ENCODE measurements at places on chromosomes 7 and 10.

DNA sequence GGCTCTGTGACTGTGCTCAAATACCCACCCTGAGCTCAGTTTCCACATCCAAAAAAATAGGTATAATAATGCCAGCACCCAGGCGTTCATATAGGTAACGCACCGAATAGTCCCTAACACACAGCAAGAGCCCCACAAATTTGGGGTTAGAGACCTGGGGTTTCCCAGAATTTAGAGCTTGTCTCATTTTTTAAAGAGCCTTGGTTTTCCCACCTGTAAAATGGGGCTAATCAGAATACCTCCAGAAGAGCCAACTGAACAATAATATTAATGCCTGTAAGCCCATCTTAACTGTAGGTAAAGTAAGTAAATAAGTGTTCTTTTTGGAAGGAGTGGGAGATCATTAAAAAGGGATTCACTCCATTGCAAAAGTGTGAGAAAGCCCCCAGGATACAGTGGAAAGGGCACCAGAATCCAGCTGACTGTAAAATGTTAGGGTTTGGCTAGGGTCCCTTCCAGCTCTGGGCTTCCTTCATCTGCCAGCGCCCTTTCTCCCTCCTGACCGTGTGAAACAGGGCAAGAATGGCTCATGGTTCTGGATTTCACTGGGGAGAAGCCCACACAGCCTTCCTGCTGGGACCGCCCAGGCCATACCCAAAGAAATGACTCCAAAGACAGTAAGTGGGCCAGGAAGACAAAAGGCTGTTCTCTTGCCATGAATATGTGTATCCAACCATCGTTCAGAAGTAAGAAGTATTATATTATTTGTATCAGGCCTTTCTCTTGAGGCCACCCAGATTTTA is 2.1 kb downstream of the MTURN start:
- no peak for DNase-seq

GRCh38 chr7:107119376-107120105 is 49.3 kb upstream of the HBP1 start:
- no peak for DNase-seq

- no peak for DNase-seq
Observed at GRCh38 chr7:54550471-54550870, 8.3 kb downstream of the VSTM2A start.

GRCh38 chr10:105700218-105700617 is 1059.1 kb downstream of the SORCS3 start:
- DNase-seq: no peak

GRCh38 chr7:23003505-23004246 is 10.3 kb downstream of the HYCC1 start:
- no peak for DNase-seq

DNA sequence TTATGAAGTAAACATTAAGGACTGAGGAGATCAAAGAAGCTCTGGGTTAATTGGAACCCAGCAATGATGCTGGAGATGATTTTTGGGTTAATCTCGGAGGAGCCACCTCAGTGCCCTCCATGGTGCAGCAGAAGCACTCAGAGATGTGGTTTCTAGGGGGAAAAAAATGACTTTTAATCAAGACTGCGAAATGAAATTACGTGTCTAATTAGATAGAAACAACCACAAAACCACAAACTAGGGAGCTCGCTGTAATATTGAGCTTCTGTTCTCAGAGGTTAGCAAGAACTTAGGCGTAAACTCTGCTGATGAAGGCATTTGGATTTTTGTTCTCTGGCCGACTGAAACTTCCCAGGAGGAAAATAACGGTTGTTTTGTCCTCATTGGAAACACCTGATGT is 319.0 kb downstream of the GRID1 start:
- DNase-seq: no peak

DNA sequence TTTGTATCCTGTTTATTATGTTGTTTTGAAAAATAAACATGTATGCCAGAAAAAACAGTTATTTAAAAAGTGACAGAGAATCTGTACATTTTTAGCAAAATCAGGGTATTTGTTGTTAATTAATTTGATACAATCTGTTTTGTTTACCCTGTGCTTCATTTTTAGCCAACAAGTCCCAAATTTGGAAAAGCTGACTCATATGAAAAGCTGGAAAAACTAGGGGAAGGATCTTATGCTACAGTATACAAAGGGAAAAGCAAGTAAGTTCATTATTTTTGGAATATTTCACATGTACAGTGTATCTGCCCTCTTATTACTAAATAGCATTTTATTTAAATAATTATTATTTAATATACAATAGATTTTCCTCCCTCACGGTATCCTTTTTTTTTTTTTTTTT is 151.4 kb downstream of the CDK14 start:
- DNase-seq: no peak

DNA sequence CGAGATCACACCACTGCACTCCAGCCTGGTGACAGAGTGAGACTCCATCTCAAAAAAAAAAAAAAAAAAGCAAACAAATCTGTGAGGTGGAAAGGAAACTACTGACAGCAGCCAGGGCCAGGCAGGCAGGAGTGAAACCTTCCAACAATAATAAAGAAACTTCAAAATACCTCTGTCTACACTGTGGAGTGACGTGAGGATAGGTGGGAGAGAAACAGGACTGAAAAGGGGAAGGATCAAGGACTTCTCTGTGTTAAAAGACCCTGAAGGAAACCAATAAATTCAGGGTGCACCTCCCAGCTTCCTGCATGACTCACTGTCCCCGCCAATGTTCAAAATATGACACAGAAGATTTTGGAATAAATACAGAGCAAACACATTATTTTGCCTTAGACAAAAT is 82.9 kb downstream of the KIAA1549 start:
- DNase-seq: no peak

- no peak for DNase-seq
Observed at GRCh38 chr7:2204446-2204845, 28.3 kb downstream of the MAD1L1 start.

DNA sequence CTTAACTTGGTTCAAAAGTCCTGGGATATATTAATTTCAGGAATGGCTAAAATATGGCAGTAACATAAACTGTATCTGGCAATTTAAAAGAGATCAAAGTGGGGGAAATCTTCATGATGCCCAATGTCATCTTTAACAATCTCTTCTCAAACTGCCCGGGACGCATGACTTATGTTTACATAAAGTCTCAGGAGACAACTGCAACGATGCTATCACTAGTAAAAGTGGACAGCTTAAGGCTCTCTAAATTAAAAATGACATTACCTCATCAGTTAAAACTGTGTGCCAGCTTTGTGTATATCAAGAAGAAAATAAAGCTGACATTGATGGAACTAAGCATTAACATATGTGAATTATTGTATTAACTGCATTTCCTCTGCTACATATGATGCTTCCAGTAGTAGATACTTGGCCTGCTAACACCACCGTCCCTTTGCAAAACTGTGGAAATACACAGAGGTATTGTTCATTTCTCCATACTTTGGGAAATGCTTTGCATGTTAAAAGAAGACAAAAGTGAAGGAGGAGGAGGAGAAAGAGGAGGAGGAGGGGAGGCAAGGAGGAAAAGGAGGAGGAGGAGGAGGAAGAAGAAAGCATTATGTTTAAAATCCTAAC is 62.4 kb downstream of the NRP1 start:
- no peak for DNase-seq

DNA sequence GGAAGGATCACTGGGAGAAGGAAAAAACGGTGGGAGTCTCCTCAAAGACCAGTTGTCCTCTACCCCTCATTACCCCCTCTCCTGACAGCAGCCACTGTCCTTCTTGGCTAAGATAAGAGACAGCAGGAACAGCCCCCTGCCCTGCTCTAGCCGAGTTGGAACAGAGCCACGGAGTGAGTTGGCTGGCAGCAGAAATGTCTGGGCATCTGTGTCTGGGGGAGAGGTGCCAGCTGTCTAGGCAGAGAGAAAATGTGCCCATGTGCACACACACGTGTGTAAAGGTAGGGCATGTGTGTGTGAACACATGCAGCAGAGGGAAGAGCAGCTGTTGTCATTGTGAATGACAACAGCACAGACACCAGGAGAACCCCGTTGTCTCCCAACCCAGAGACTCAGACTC is 9.4 kb upstream of the HILPDA start:
- DNase-seq: no peak

GRCh38 chr10:7857262-7857661 is 39.0 kb downstream of the TAF3 start:
- no peak for DNase-seq

DNA sequence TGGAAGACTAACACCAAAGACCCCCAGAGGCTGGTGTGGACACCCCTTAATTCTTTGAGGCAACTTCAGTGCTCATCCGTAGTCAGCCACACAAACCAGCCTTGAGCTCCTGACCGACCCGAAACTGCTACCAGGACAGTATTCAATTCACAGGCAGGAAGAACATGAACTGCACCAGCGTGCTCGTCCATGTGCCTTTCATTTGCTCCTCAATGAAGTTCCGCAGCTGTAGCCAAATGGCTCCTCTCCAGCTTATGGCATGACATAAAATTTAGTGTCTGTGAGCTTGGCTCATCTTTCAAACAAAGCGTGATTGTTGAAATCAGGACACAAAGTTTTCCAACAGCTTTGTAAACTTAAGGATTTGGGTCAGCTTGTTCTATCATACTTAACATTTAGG is 144.1 kb upstream of the FAM171A1 start:
- peak; percentile 26 for DNase-seq

GRCh38 chr10:122199070-122199469 is 72.0 kb upstream of the BTBD16 start:
- DNase-seq: no peak

- no peak for DNase-seq
Observed at GRCh38 chr10:79387974-79388850, 40.9 kb downstream of the PPIF start.

- no peak for DNase-seq
Observed at GRCh38 chr7:5350600-5351385, 68.0 kb downstream of the SLC29A4 start.

DNA sequence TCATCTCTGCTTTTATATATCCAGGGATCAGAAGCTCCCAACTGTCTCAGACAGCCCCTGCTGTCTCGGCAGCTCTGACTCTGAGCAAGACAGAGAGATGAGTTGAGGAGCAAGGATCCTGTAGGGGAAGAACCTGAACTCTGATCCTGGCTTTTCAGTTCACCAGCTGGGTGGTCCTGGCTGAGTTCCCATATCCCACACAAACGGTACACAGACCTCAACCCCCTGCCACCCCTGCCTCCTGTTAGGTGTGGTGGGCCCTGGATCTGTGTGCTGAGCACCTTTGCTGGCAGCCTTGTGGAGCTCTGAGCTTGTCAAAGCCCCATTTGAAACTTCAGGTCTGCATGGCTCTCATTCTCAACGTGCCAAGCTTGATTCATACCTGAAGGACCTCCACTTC is 54.3 kb upstream of the GPR26 start:
- DNase-seq: no peak

- no peak for DNase-seq
Observed at GRCh38 chr10:73889014-73889413, 14.7 kb upstream of the CAMK2G start.

Measured in hippocampal formation (tissue), 2 donors.